Placental pericyte (primary cell): ENCODE measurements at places on chromosomes 11 and 22. TPM values are rescaled to one million over a fixed set of nuclear protein-coding genes. Genes with fewer than 3 reads are reported as not detected.

Gene CTSW
- total RNA-seq, result not detected in 2 replicates

Gene TESMIN
- total RNA-seq, result 0.44 and 0.57 TPM in 2 replicates

Gene BLID
- total RNA-seq, result 6.6 and 22.5 TPM in 2 replicates

Gene SERHL2
- 1.0 and 1.8 TPM in 2 replicates for total RNA-seq

Gene TMEM179B
- total RNA-seq, result 42.2 and 50.7 TPM in 2 replicates

Gene OR51B5
- 0.57 TPM in 1 of 2 replicates, not detected in the other for total RNA-seq

Gene IGSF9B
- total RNA-seq, result under 0.01 TPM in 1 of 2 replicates, not detected in the other

Gene RTN4RL2
- total RNA-seq, result under 0.01 TPM in 1 of 2 replicates, not detected in the other

Gene SAA2
- not detected in 2 replicates for total RNA-seq
